ENCODE measurements at places on chromosomes 1 and 21. TPM values are rescaled to one million over a fixed set of nuclear protein-coding genes. Genes with fewer than 3 reads are reported as not detected.

DNA sequence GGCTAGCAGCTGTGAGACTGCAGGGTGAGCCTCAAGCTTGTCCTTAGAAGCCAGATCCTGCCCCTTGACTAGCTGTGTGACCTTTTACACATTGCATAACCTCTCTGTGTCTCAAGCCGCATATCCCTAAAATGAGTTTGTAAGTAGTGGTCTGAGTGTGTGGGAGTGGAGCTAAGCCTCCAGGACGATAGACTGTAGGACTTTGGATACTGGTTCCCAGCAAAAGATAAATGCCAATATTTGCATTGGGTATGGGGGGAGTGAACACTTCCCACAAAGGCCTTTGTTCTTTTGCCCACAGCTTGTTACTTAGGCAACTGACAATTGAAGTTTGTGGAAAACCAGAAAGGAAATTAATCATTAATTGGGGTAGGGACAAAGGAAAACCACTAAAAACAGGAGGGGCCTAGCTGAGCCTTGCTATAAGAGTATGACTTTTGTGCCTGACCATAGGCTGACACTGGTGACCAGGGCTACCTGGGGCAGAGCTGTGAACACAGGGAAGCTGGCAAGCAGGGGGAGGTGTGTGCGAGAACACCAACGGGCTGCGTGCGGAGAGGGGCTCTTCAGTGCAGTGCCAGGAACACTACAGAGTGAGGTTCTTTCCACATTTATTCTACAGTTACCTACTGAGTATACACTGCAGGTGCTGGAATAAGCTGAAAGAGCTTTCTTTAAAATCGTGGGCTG is 102.4 kb upstream of the ETV3 start:
- no peak for DNase-seq

The CRP gene
- polyA plus RNA-seq: not detected

The RGS16 gene
- 0.21 TPM for polyA plus RNA-seq

The CHI3L1 gene
- polyA plus RNA-seq: not detected

DNA sequence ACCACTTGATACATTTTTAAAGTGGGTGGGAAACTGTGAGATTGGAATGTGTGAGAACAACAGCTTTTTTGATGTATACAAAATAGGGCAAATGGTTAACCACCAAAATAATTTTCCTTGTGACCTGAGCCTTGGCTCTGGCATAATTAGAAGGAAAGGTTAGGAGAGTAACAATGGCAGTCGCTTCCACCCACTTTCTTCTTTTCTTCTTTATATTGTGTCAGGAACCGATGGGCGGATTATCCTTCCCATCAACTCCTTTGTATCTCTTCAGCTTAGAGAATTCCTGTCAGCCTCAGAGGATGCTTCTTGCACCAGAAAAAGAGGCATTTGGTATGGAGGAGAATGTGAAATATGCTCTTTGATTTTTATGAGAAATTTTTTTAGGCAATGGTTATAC is 90.6 kb downstream of the SDCCAG8 start:
- no peak for DNase-seq

- DNase-seq: no peak
Measured at GRCh38 chr1:33819913-33820311, 44.0 kb upstream of the HMGB4 start.

DNA sequence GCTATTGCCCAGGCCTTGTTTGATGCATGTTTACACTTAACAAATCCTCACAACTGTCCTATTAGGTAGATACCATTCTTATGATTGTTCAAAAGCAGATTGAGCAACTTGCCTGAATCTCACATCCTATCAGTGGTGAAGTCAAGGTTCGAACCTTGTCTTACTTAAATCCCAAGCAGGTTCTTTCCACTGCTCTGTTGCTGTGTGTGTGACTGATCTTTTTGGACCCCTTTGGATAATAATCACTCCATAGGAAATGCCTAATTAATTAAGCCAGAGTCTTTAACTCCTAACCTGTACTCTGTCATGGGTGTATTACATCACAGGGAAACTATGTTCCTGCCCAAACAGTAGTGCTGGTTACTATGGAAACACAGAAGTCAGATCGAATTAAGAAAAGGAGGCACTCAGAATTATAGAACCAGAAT is 84.2 kb downstream of the SPATA46 start:
- no peak for DNase-seq

The BTBD8 gene
- 0.58 TPM for polyA plus RNA-seq

DNA sequence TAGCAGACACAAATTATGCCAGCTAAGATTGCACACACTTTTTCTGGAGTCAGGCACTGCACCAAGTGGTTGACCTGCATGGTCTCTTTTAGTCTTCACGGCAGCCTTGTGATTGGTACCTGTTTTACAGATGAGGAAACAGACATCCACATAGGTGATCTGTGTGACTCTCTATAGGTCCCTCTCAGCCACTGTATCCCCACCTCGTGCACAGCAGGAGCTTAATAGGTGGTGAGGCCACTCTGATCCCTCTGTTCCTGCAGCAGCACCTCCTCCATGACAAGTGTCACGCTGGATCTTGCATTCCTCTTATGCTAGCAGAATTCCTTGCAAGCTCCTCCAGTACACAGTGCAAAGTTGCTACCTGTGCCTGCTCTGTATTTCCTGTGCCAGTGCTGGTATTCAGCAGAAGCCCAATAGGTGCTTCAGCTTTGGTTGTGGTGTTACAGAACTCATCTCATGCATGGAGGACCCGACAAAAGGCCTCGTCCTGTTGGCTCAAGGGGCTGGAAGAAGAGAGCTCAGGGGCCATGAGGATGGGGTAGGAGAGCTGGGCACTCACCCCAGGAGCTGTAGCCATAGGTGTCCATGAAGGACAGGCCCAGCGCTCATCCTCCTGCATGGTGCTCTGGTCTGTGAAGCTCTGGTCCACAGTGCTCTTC is 546.7 kb downstream of the PTPRU start:
- DNase-seq: no peak

- no peak for DNase-seq
Measured at GRCh38 chr1:7680207-7680954, 90.7 kb upstream of the VAMP3 start.

The HUNK gene
- 0.06 TPM for polyA plus RNA-seq

DNA sequence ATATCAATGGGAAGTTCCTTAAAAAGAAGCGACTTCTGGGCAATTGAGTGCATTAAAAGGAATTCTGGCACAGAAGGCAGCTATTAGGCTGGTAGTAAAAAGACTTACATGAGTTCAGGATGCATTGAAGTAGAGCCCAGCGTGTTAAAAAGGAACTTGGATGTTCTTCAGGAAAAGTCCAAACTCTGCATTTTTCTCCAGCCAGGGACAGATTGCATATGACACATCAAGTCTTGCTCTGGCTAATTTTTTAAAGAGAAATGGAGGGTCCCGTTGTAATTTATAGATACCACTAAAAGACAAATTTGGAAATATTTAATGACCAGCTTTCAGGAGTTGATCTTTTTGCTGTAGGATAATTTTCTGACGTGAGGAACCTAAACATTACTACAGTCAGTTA is 1.2 kb downstream of the TPRG1L start:
- DNase-seq: no peak

DNA sequence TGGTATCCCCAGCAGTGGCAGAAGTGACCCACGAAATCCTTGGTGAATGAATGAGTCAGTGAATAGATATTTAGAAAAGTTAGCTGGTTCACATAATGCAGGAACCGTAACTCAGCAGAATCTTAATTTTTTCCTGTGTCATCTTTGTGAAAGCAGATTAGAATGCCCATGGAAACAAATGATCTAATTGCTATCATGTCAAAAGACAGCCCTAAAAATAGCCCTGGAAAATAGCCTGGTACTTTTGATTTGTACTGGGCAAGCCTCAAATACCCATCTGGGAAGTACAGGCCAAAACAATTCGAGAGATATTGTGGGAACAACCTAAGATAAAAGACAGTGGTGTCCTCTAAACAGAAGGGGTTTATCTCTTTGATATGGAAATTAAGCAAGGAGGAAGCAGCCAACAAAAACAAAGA is 21.1 kb downstream of the FYB2 start:
- DNase-seq: no peak

The CASQ1 gene
- not detected for polyA plus RNA-seq

The PIGC gene
- polyA plus RNA-seq: 88.5 TPM

DNA sequence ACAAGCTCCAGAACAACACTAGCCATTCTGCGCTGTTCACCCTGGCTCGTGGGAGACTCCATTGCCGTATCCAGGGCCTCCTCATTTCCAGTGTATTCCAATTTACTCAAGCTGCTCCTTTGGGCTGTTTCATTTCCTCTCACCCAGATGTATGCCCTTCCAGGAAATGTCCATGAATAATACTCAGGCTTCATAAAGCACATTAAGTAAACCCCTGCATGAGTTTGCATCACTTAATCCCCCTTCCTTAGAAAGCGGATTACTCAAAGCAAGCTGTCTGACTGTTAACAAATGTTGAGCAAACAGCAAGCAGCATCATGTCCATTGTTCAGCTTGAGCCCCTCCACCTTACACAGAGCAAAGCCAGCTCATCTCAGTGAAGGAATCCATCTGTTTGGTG is 403.6 kb upstream of the PBX1 start:
- DNase-seq: no peak

- DNase-seq: no peak
Measured at GRCh38 chr1:246698466-246699094, 25.6 kb upstream of the SCCPDH start.

The PGM1 gene
- 35.1 TPM for polyA plus RNA-seq

GRCh38 chr1:208598021-208598420 is 353.8 kb upstream of the PLXNA2 start:
- DNase-seq: no peak

The DNAJC8 gene
- 172 TPM for polyA plus RNA-seq

The TRIM63 gene
- not detected for polyA plus RNA-seq

- DNase-seq: no peak
Measured at GRCh38 chr1:209227171-209227570, 356.3 kb upstream of the CAMK1G start.

The NBPF3 gene
- polyA plus RNA-seq: 8.3 TPM

The MKNK1 gene
- polyA plus RNA-seq: 39.0 TPM

DNA sequence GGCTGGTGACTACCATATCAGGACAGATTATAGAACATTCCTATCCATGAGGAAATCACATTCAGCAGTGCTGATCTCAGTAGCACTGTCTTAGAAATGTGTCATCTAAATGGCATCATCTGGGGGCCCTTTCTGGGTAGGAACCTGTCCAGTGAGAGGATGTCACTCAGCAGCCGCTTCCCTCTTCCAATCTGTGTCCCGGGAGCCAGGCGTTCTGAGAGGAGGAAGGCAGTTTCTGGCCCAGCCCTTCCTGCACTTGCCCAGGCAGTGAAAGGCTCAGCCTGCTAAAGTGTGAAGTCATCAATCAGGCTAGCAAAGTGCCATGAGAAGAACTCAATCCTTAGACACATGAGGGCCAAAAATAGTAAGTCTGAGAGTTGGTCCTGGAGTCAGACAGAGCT is 25.6 kb downstream of the RAB4A start:
- DNase-seq: no peak

GRCh38 chr1:165647970-165648369 is 16.9 kb downstream of the MGST3 start:
- DNase-seq: no peak

GRCh38 chr1:27351541-27352107 is 9.8 kb downstream of the SYTL1 start:
- DNase-seq: no peak

GRCh38 chr1:42979896-42980800 is 21.5 kb upstream of the SLC2A1 start:
- DNase-seq: no peak

DNA sequence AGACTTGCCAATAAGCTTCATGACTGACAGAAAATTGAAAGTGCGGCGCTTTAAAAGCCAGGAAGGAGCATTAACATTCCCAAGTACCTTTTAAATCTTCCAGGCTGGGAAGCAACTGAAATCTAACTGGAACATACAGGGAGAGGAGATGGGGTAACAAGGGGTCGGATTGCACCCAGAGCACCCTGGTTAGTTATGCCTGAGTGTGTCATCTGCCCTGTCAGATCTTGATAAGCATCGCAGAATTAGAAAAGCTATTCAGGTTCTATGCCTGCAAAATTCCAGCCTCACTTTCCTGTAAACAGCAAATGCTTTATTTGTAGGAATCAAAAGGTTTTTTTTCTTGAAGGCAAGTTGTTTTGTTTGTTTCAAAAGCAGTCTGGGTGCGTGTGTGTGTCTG is 58.5 kb downstream of the SERBP1 start:
- no peak for DNase-seq

- no peak for DNase-seq
Measured at GRCh38 chr1:8330271-8331125, 12.6 kb downstream of the SLC45A1 start.

The LGR6 gene
- 3.1 TPM for polyA plus RNA-seq

The FCRL1 gene
- polyA plus RNA-seq: 0.54 TPM

GRCh38 chr1:26408604-26409003 is 2.0 kb upstream of the LIN28A start:
- peak; percentile 67 for DNase-seq

GRCh38 chr1:15640667-15641066 is 23.4 kb downstream of the DDI2 start:
- DNase-seq: no peak

The RGS8 gene
- not detected for polyA plus RNA-seq

DNA sequence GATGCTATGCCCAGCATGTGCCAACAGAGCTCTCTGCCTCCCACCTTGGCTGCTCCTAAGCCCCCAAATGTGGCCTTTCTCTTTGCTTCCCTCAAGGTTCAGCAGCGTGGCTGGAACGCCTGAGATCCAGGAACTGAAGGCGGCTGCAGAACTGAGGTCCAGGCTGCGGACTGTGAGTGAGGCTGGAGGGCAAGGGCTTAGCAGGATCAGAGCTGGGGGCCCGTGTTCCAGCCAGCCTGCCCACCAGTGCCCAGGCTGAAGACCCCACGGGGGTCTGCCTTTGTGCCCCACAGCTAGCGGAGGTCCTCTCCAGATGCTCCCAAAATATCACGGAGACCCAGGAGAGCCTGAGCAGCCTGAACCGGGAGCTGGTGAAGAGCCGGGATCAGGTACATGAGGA is 14.6 kb downstream of the IKBKE start:
- no peak for DNase-seq

The MYOG gene
- polyA plus RNA-seq: not detected

The IVL gene
- not detected for polyA plus RNA-seq

GRCh38 chr1:163178628-163179027 is 24.1 kb downstream of the RGS5 start:
- DNase-seq: no peak
